Effector CD4-positive, alpha-beta T cell (primary cell): ENCODE measurements at places on chromosomes 6 and 20.

DNA sequence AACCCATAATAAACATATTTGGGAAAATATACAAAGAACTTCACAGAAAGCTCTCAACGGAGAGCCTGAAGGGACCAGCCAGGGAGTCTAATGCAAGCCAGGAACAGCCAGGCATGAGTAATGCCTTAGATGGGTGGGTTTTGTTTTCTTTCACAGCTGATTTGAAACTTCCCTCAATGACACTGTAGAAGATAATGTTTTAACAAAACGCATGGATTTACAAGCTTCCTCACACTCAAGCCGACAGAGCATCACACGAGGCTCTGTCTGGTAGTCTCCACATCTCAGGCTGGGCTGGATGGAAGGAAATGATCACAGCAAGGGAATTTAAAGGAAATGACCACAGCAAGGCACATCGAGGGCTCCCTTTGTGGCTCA, 113.9 kb downstream of the GMPR start:
- no peak for DNase-seq

- DNase-seq: no peak
Observed at GRCh38 chr6:31940256-31940664, 5.6 kb upstream of the CFB start.

- DNase-seq: no peak
Observed at GRCh38 chr20:9294041-9294440, 220.3 kb upstream of the LAMP5 start.

- no peak for DNase-seq
Observed at GRCh38 chr6:23173234-23173633, 603.9 kb downstream of the HDGFL1 start.

DNA sequence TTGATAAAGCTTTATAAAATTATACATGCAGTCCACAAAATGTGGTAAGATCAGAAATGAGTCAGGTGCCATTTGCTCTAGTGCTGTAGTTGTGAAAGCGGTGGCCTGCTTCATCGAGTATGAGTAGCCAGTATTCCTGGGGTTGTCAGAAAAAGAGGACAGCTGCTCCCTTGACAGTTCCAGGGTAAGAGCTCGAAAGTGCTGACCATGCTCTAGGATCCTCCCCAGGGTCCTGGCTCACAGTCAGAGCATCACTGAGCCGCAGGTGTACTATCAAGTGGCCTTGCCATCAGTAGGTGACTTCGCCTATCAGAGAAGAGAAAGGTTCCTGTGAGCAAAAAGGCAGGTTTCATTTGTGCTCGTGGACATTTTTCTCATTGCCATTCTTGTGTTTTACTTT, 3.6 kb downstream of the BTBD3 start:
- DNase-seq: no peak

GRCh38 chr6:113381959-113382358, 475.2 kb upstream of the MARCKS start:
- DNase-seq: no peak

GRCh38 chr6:21885532-21886114, 292.1 kb downstream of the SOX4 start:
- no peak for DNase-seq

DNA sequence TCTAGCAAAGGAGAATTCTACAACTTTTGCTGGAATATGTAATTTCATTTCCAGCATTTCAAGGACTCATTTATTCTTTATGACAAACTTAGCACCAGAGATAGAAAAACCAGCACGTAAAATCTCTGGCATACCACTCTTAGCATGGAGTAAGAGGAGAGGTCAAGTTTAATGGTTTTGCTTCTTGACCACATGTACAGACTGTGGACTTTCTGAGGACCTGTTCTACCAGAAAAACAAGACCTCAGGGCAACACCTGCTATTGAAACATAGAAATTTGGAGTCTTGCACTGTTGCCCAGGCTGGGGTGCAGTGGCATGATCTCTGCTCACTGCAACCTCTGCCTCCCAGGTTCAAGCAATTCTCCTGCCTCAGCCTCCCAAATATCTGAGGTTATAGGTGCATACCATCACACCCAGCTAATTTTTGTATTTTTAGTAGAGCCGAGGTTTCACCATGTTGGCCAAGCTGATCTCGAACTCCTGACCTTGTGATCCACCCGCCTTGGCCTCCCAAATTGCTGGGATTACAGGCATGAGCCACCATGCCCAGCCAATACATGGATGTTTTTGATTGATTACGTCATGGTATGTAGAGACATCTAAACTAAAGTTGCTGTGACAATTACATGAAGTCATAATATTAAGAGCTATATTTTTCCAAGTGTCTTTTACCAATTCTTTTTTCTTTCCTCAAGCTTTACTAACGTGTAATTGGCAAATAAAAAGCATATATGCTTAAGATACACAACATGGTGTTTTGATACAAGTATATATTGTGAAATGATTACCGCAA, 36.1 kb downstream of the CRYBG1 start:
- no peak for DNase-seq

GRCh38 chr6:163133691-163134090, 280.8 kb upstream of the QKI start:
- no peak for DNase-seq

GRCh38 chr20:31605902-31606803, 1.1 kb downstream of the ID1 start:
- no peak for DNase-seq

- no peak for DNase-seq
Observed at GRCh38 chr6:53044071-53044470, 21.1 kb upstream of the FBXO9 start.

DNA sequence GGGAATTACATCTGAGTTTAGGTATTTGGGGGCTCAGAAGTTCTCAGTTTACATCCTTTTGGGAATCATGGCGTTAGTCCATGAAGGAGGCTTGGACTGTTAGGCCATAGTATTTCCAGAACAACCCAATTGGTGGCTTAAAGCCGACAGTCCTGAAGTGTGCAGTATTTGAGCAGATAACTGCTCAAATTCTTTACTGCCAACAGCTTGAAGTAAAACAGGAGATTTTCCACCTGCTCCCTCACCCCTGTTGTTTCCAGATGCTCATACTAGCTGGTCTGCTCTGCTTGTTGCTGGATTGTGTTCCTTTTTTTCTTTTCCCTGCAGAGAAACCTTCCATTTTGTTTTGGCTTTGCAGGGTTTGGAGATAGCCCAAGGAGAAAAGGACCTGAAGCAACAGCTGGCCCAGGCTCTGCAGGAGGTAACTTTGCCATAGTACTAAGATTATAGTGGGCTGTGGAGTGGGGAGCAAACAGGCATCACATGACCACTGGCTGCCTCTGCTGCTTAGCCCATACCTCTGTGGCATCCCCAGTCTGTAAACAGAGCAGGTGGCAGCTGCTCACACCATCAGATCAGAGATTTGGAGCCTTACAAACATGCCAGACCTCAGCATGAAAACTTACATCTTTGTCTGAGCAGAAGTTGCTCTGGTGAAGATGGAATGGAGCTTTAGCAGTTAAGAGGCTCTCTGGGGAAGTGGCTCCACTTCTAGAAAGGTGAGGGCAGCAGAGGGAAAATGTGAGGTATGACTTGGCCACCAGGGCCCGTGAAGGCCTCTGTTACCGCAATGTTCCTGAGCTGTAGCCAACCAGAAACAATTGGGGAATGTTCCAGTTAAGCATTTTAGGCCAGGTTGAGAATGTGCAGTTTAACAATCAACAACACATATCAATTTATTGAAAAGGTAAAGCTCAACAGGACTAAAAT, 17.6 kb downstream of the RNF8 start:
- DNase-seq: no peak

GRCh38 chr6:83086751-83087150, 19.3 kb downstream of the DOP1A start:
- no peak for DNase-seq

GRCh38 chr20:11880680-11881079, 37.0 kb upstream of the BTBD3 start:
- DNase-seq: no peak

- DNase-seq: no peak
Observed at GRCh38 chr20:63120808-63121090, 95.2 kb downstream of the YTHDF1 start.

- DNase-seq: no peak
Observed at GRCh38 chr20:6123649-6124014, 802 bp upstream of the FERMT1 start.

DNA sequence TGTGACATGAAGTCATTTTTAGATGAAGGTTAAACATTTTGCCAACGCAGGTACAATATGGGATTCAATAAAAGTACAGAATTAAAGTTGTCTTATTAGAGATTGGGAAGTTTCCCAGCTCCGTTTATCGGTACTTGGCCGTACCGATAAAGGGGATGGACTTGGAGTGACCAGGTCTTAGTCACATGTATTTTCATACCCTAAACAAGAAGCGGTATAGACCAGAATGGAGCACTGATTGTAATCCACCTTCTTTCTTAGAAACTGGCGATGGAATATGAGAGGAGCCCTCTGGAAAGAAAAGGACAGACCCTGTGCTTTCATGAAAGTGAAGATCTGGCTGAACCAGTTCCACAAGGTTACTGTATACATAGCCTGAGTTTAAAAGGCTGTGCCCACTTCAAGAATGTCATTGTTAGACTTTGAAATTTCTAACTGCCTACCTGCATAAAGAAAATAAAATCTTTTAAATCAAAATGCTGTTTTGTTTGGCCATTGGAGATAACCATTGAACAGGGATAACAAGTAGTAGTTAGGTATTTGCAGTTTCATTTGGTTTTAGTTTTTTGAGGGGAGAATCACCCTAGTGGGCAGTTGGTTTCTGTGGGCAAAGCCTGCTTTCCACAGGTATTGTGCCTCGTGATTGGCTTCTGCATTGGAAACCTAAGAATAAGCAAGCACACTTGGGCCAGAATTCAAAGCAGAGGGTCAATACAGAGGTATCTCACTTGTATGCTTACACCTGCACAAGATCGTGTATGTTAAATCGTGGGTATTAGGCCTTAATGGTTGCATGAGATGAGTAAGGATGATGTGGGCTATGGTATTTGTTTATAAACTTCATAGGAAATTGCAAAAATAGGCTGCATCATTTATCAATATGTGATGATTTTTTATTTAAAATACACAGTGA, 11.2 kb upstream of the ZNFX1 start:
- DNase-seq: no peak

DNA sequence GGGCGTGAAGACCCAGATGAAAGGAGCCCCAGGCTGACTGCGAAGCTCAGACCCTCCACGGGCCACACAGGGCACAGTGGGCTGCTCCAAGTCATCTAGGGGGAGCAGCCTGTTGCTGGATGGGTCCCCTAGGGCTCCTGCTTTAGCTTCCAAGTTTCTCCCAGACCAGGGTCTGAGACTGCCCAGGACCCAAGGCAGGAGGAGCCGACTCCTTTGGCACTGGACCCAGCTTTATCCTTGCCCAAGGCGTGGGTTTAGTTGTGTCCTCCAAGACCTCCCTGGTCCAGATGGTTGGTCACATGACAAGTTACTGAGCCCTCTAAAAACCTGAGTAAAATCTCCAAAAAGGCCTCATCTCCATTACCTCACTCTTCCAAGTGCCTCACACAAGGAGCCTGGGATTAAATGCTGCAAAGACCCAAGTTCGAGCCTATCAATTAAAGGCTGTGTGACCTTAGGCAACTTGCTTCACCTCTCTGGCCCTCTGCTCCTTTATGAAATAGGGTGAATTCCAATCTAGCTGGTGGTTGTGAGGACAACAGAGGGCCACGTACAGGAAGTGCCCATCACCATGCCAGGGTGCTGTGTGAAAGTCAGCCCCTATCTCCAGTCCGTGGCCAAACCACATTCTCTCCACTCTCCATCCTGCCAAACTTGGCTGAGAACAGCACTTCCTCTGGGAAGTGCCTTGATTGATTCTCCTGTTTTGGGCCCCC, 2.5 kb downstream of the NECAB3 start:
- no peak for DNase-seq

- no peak for DNase-seq
Observed at GRCh38 chr6:74137911-74138310, 441.9 kb downstream of the CD109 start.

DNA sequence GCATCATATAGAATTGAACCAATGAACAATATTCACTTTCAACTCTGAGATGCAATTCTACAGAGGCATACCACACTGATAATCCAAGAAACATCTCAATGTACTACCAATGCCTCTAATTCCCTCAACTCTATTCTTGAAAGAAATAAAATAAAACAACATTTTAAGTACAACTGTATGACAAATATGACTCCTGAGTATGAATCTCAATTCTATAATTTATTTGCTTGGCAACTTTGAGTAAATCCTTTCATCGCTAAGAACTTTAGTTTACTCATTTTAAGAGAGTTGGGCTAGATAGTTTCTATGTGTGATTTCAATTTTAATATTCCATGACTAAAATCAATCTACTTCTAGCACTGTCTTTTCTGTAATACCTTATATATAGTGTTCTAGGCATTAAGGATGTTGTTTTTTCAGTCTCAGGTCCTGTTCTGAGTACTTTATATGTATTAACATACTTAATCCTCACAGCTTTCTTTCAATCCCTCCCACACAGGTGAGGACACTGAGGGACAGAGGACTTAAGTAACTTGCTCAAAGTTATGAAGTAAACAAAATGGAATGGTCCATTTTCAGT, 33.4 kb downstream of the GOPC start:
- DNase-seq: no peak

DNA sequence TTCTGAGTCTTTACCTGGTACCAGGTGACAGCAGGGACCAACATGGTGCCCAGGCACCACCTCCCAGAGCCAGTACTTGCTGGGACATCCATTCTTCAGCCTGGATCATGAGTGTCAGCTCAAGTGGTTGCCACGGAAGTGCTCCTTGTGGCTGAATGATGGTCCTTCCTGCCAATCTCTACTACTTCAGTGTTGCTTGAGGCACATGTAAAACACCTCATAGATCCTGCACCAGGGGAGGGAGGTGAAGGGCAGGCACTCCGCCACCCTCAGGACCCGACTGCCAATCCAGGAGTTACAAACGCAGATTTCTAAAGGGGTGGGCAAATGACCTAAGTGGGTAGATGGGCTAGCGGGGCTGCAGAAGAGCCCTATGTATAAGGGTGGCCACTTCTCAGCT, 226.0 kb downstream of the PREX1 start:
- no peak for DNase-seq

DNA sequence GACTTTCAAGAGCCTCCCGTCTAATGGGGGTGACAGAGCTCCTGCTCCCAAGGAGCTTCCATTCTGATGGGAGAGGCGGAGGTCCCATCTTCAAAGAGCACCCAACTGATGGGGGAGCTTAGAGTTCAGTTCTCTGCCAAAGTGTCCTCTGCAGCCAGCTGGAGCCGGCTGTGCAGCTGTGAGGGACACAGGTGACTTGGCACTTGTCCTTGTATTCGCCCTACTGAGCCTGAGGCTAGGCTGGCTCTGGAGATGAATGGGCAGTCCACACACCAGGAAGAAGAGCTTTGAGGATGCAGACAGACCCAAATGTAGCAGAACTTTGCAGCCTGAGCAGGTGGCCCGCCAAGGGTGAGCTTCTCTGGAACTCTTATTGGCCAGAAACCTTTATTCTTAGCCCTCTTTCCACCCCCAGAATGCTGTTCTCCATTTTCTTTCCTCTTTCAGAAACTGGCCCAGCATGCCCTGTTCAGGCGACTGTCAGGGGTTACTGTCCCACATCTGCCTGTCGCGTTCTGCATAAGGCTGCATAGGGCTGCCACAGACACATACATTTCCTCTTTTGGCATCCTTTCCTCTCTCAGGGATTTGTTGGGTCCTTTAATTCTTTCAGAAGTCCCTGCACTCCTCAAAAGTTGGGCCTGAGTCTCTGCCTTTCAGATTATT, 108.7 kb upstream of the LRFN2 start:
- no peak for DNase-seq
